ENCODE measurements at places on chromosomes 11 and 22. TPM values are rescaled to one million over a fixed set of nuclear protein-coding genes. Genes with fewer than 3 reads are reported as not detected.

The MS4A1 gene
- polyA plus RNA-seq: 364 TPM

The LRRC74B gene
- polyA plus RNA-seq: not detected

The OR52E8 gene
- not detected for polyA plus RNA-seq

The EHD1 gene
- 90.9 TPM for polyA plus RNA-seq

The MAP6 gene
- not detected for polyA plus RNA-seq

The NOX4 gene
- polyA plus RNA-seq: not detected

The EMID1 gene
- 11.8 TPM for polyA plus RNA-seq

The ZDHHC24 gene
- polyA plus RNA-seq: 13.3 TPM

The PTDSS2 gene
- polyA plus RNA-seq: 11.9 TPM

The SLC35F2 gene
- 48.0 TPM for polyA plus RNA-seq

The IFT27 gene
- 32.5 TPM for polyA plus RNA-seq

The BIK gene
- 5.6 TPM for polyA plus RNA-seq

The MS4A5 gene
- polyA plus RNA-seq: not detected

The TBX10 gene
- polyA plus RNA-seq: not detected

The KRTAP5-6 gene
- polyA plus RNA-seq: not detected

The ACR gene
- polyA plus RNA-seq: not detected

The TRIM34 gene
- polyA plus RNA-seq: 17.8 TPM

The CASP4 gene
- polyA plus RNA-seq: 24.2 TPM

The SMC1B gene
- polyA plus RNA-seq: not detected

The SCO2 gene
- polyA plus RNA-seq: 8.7 TPM

The BAD gene
- polyA plus RNA-seq: 62.6 TPM

The TH gene
- polyA plus RNA-seq: not detected

The KCNA4 gene
- polyA plus RNA-seq: not detected

The OSM gene
- polyA plus RNA-seq: 0.79 TPM

The TMEM132A gene
- 3.4 TPM for polyA plus RNA-seq

The OR52N4 gene
- polyA plus RNA-seq: not detected

The NXPE4 gene
- not detected for polyA plus RNA-seq

The KRTAP5-11 gene
- polyA plus RNA-seq: not detected

The C1QTNF5 gene
- not detected for polyA plus RNA-seq

The CDC45 gene
- 83.4 TPM for polyA plus RNA-seq

The YAP1 gene
- not detected for polyA plus RNA-seq

The PTPN5 gene
- polyA plus RNA-seq: 0.05 TPM

The OR51E2 gene
- polyA plus RNA-seq: not detected

The JAML gene
- polyA plus RNA-seq: 8.9 TPM

The FAM180B gene
- polyA plus RNA-seq: not detected

The DDX25 gene
- polyA plus RNA-seq: not detected

The SLC17A6 gene
- not detected for polyA plus RNA-seq

The PGA5 gene
- not detected for polyA plus RNA-seq

The TMEM135 gene
- polyA plus RNA-seq: 9.2 TPM

The UPK3A gene
- not detected for polyA plus RNA-seq
